ENCODE measurements at places on chromosomes 13 and 19.

- no peak for DNase-seq
These were observed 295.8 kb downstream of the FOXO1 start for GRCh38 chr13:40370661-40371060.

GRCh38 chr13:30664689-30665275 is 47.1 kb downstream of the USPL1 start:
- no peak for DNase-seq

DNA sequence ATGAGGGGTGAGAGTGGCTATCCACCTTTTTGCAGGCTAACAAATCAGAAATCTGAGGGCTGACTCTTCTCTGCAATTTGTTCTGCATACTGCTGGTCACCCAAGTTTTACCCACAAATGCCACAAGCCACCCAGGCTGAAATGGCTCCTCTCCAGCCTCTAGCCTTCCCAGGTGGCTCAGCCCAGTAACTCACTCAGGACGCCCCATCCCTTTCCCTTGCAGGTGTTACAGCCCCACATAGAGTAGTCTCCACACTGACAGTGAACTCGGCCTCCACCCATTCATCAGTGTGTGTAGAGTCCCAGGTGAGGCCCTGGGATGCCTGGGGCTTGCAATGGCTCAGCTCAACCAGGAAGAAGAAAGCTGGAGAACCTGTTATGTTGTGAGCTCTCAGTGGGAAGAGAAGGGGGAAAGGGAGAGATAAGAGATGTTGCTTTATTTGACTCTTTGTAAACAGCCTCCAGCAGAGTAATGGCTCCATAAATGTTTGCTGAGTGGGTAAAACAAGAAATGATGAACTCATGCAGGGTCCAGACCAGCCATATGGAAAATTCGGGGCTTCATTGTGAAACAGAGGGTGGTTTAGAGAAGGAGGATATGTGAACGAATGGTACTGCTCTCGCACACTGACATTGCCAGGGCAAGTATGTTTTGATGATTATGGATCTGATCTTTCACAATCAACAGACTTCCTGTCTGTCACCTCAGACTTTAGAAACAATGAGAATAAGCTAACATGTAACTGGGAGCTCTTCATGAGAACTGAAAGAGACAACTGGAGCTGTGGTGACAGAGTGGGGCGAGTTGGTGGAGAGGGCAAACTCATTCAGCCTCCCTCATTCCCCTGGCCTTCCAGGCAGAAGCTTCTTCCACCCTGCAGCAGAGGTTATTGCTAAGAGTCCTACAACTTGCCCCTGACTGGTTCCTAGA is 74.2 kb upstream of the RFC3 start:
- no peak for DNase-seq

DNA sequence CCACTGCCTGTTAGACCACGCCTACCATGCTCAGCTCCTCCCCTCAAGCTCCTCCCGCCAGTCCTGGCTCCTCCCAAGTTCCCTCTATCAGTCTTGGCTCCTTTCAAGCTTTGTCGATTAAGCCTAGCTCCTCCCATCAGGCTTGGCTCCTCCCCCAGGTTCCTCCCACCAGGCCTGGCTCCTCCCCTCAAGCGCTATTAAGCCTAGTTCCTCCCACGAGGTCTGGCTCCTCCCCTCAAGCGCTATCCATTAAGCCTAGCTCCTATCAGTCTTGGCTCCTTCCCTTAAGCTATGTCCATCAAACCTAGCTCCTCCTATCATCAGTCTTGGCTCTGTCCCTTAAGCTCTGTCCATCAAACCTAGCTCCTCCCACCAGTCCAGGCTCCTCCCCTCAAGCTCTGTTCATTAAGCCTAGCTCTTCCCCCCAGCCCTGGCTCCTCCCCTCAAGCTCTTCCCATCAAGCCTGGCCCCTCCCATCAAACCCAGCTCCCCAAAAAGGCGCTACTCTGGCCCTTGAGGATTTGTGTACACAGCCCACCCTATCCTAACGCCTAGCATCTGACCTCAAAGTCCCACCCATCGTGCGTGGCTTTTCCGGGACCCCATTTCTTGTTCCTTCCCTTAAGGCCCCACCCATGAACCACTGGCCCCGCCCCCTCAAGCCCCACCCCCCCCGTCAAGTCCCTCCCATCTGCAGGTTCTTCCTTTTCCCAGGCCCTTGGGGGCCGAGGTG is 10.0 kb downstream of the CAMSAP3 start:
- DNase-seq: peak; percentile 42

DNA sequence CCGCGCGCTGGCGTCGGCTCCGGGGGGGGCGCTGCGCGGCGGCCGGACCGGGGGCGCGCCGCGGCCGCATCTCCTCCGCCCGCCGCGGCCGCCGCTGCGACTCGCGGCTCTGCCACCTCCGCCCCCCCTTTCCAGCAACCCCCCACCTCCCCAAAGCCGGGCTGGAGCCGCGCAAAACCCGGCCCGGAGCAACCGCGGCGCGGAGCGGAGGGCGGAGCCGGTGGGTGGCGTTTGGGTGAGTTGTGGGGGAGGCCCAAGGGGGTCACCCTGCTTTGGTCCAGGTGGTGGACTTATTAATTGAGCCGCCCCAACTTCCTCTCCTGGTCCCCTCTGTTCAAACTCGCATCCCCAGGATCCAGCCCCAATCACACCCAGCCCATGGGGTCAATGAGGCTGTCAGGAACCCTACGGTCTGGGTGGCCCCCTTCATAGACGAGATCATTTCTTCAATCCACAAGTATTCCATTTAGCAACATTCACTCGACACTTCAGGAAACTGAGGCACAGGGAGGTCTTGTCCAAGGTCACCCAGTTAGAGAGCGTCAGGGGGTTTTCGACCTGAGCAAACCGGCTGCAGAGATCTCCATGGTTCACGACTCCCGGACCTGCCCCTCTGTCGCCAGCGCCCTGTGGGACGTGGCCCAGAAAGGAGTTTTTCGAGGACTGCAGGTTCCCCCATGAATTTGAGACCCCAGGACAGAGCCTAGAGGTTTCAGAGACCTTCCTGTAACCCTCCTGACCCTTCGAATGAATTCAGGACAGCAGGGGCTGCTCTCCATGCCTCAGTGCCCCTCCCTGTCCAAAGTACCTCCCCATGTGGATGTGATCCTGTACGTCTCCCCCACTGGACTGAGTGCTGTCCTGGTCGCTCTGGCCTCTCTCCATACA is 22.4 kb upstream of the SEMA6B start:
- peak; percentile 52 for DNase-seq

DNA sequence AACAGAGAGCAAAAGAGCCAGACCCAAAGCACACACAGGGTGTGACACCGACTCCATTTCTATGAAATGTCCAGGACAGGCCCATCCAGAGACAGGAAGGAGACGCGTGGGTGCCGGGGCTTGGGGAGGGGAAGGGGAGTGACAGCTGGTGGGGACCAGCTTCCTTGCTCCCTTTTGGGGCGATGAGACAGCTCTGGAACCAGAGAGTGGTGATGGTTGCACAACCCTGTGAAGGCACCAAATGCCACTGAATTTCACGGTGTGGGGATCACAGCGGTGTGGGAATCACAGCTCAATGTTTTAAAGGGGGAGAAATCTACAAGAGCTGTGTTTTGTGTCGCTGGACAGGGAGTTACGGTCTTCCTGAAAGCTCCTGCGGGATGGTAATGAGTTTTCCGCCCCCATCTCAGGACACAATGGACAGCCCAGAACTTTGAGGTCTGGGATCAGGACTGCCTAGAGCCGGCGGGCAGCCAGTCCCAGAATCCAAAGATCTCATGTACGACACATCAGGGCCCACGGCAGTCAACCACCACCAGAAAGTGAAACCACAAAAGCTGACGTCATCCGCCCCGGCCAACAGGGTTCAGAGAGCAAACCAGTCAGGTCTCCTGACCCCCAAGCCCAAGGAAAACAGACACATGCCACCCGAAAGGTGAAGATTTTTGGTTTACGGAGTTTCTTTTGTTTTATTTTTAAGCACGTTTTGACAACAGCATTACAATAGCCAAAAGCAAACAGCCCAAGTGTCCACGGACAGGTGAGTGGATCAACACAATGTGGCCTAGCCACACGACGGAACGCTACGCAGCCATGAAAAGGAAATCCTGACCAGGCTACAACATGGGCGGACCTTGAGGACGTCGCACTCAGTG is 7.3 kb downstream of the SGTA start:
- DNase-seq: no peak
